ENCODE measurements at places on chromosomes 5 and 9.

DNA sequence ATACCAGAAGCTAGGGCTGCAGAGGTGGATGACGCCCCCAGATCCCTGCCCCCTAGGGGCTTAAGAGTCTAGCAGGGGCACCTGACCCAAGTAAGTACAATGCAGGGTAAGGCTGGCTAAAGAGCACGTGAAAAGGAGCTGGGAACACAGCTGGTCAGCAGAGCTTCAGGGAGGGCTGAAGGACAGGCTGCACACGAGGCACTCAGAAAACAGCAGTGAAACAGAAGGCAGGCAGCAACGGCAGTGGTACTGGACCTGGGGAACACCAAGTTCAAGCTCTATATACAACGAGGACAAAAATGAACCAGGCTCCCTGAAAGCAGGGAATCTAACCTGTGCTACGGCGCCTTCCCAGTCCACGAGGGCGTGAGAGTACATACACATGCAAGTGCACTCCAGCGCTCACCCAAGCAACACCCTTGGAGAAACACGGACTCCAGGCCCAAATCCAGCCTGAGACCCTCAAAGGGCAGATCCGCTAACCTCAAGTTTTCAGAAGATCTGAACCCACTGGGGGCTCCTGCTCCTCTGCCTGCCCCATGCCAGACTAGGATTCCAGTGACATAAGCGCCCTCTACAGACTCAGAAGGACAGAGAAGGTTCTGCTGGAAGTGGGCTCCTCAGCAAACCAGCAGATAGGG, 57.4 kb downstream of the PSMB7 start:
- DNase-seq, result no peak

- no peak for DNase-seq
Measured at GRCh38 chr5:117186751-117187150, 612.1 kb upstream of the SEMA6A start.

GRCh38 chr9:86246752-86247161, 12.7 kb downstream of the C9orf153 start:
- DNase-seq, result no peak

DNA sequence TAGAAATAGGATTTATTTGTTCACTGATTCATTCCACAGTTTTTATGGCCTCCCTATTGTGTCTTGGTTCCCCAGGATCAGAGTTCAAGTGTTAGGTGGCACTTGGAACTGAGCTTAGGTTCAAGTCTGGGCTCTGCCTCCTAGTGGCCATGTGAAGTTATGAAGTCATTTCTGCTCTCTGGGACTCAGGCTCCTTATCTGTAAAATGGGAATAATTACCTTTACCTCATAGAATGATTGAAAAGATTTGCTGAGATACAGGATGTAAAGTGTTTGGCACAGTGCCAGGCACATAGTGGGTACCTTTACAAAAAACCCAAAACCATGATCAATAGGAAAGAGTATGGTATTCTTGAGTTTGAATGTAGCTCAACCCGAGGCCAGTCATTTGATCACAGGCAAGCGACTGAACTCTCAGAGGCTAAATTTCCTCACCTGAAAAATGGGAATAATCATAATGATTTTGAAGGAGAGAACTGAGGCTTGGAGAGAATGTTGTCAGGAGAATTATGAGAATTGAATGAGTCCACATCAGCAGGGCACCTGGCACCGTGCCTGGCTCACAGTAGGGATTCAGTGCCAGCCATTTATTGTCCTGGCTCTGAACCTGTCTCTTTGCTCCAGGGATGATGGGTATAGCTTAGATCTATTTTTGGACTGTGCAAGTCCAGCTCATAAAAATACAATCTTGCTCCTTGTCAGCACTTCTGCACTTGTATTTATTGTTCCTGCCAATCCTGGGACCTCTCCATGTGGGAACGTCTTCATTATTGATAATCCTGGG, 10.8 kb downstream of the NSG2 start:
- no peak for DNase-seq

DNA sequence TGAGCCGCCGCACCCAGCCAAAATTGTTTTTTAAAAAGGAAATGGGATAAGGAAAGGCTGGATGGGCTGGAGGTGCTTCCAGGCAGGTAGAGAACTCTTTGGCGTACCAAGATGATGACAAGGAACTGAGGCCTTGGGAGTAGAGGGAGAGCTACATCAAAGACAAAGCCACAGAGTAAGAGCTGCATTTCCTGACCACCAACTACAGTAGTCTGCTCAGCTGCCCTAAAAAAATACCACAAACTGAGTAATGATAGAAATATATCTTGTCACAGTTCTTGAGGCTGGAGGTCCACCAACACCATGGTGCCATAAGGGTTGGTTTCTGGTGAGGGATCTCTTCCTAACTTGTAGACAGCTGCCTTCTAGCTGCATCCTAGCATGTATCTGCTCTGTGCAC, 8.2 kb downstream of the OR1K1 start:
- DNase-seq, result no peak

DNA sequence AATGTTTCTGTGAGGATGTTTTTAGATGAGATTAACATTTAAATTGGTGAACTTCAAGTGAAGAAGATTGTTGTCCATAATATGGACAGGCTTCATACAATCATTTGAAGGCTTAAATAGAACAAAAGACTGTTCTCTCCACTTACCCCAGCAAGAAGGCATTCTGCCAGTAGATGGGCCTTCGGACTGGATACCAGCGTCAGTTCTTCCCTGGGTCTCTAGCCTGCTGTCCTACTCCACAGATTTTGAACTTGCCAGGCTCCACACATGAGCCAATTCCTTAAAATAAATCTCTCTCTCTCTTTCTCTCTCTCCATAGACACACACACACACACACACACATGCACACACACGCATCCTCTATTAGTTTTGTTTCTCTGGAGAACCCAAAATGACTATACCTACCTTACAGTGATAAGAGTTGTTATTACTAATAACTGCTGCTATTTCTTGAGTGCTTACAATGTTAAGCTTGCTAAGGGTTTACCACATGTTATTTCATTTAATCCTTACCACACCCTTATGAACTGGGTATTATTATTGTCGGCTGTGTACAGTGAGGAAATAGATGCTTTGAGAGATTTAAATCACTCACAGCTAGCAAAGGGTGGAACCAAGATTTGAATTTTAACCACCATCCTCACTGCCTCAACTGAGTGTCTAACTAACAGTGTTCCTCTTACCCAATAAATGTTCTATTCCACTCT, 19.8 kb upstream of the IQGAP2 start:
- no peak for DNase-seq

DNA sequence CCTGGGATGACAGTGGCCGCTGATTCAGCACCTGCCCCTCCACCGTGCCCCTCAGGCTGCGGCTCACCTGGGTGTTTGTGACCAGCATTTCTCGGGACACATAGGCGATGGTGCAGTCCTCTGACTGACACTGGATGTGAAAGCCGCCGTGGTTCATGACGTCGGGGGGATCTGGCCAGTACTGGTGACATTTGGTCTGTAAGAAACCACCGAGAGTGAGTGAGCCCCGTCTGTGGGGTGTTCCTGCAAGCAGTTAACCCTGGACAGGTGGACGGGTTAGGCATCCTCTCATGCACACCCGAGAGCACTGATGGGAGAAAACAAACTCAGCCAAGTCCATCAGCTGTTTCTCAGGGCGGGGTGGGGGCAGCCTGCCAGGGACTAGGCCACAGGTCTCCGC, 62.5 kb upstream of the EPB41L4B start:
- no peak for DNase-seq
